ENCODE measurements at places on chromosomes 6 and 20. TPM values are rescaled to one million over a fixed set of nuclear protein-coding genes. Genes with fewer than 3 reads are reported as not detected.

The VSX1 gene
- not detected for total RNA-seq

The FNDC11 gene
- not detected for total RNA-seq

The ESR1 gene
- total RNA-seq, result not detected

The PLN gene
- 16.9 TPM for total RNA-seq

DNA sequence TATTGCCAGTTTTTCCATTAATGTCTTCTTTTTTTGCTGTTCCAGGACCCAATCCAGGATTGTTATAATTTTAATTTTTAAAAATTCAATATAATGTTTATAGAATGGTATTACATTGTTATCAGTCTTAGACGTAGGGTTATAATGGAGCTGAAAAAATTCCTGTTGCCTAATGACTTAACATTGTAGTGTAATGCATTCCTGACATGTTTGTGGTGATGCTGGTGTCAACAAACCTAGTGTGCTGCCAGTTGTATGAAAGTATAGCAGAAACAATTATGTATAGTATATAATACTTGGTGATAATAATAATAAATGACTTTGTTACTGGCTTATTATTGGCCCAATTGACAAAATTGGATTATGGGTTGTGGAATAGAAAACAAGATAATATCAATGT is 30.4 kb downstream of the KIZ start:
- DNase-seq, result no peak

- DNase-seq, result no peak
Observed at GRCh38 chr6:118134206-118134605, 227.1 kb downstream of the SLC35F1 start.

DNA sequence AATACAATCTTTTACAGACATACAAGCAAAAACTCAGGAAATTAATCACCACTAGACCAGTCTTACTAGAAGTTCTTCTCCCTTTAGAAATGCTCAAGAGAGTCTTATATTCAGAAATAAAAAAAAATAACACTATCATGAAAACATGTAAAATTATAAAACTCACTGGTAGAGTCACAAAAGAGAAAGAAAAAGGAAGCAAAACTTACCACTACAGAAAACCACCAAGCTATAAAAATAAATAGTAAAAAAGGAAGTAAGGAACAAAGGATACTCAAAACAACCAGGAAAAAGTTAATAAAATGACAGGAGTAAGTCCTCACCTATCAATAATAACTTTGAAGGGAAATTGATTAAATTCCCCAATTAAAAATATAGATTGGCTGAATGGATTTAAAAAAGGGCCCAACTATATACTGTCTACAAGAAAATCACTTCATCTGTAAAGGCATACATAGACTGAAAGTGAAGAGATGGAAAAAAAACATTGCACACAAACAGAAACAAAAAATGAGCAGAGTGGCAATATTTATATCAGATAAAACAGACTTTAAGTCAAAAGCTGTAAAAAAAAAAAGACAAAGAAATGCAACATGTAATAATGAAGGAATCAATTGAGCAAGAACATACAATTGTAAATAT is 489.5 kb downstream of the KIF16B start:
- DNase-seq, result no peak

- no peak for DNase-seq
Observed at GRCh38 chr20:51563486-51564332, 21.2 kb upstream of the NFATC2 start.

DNA sequence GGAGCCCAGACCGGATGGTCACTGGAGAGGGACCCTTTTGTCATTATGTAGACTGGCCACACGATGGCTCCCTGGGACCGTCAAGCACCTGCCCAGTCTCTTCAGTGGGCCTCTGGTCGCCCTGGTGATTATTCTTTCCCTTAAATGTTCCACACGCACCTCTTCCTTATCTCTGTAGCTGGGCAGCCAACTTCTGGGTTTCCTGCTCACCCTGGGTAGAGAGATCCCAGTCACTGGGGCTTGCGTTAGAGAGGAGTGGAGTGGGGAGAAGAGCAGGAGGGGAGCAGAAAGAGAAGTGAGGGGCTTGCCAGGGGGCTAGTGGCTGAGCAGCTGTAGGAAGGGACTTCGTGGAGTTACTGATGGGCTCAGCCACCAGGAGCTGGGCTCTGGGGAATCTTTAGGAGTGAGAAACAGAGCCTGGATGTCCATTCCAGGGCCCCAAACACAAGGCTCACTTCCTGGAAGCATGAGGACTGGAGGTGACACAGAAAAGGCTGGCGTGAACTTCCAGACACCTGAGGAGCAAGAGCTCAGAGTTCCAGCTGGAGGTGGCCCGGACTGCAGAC is 150.1 kb downstream of the DHX35 start:
- no peak for DNase-seq

DNA sequence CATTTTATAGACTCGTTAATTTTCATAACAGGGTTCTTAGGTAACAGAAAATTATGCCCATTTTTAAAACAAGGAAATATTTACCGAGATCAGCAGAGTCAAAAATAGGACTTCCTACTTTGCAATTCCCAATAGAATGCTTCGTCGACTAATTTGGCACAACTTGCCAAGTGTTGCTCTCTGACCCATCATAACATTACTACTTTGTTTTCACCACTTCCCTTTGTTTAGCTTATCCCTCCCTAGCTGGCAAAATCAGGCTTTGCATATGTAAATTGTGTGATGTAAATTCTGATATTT is 914 bp upstream of the RANBP9 start:
- DNase-seq, result no peak

- no peak for DNase-seq
Observed at GRCh38 chr6:317060-317447, 24.8 kb downstream of the DUSP22 start.

DNA sequence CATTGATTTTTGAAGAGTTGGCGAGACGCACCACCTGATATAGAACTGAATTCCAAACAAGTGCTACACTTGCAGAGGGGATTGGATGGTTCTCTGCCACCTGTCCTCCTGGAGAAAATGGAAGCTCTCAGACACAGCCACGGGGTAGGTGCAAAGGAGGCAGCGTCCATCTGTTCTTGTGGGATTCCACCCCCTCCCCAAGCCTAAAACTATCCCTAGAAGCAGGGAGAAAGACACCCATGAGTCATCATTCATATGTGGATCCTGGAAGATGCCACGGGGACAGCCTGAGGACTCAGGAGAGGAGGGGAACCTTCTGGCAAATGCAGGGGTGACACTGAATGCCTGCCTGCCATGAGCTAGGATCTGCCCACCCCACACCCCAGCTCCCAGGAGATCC is 171.3 kb upstream of the CST7 start:
- no peak for DNase-seq

GRCh38 chr6:127221201-127221600 is 45.5 kb upstream of the RNF146 start:
- DNase-seq, result no peak

GRCh38 chr6:13428583-13429405 is 58.6 kb downstream of the GFOD1 start:
- no peak for DNase-seq

DNA sequence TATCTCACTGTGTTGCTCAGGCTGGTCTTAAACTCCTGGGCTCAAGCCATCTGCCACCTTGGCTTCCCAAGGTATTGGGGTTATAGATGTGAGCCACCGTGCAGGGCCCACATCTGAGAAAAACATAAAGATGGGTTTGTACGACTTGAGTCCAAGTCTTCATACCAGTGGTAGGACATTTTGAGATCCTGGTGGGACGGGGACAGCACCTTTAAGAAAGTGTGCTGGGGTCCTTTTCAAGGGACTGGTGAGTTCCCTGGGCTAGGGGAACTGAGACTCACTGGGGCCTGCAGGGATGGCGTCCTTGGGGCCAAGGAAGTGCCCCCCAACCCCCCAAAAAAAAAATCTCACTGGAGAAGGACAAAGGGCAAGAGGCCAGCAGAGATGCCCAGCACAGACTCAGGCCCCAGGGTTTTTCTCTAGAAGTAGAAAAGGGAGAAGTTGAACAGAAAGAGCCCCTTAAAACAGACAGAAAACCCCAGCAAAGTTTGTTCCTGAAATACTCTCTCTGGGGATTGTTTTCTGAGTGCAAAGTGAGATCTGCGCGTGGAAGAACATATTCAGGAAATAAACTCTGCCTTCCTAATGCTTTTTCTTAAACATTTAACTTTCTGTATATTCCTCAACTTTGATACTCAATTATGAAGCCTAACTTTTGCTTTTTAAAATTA is 10.7 kb downstream of the OSBPL2 start:
- DNase-seq, result no peak

GRCh38 chr20:59040667-59041066 is 1.9 kb downstream of the PRELID3B start:
- no peak for DNase-seq

DNA sequence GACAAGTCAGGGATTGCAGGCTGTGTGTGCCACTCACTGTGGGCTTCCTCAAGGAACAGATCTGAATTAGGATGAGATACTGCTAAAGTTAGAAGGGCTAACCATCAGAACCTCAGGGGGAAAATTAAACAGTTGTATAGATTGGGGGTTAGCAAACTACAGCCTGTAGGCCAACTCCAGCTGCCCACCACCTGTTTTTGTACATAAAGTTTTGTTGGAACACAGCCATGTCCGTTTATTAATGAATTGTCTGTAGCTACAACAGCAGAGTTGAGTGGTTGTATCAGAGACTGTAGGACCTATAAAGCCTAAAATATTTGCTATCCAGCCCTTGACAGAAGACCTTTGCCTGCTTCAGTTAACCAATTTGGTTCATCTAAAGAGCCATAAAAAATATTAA is 127.2 kb upstream of the ECI2 start:
- no peak for DNase-seq

- DNase-seq, result no peak
Observed at GRCh38 chr20:59084041-59084850, 41.7 kb upstream of the PRELID3B start.

Data from esophagus squamous epithelium (tissue), 5 donors.